ENCODE measurements at places on chromosomes 12 and 14.

GRCh38 chr12:26717757-26718156 is 115.2 kb downstream of the ITPR2 start:
- no peak for ATAC-seq

DNA sequence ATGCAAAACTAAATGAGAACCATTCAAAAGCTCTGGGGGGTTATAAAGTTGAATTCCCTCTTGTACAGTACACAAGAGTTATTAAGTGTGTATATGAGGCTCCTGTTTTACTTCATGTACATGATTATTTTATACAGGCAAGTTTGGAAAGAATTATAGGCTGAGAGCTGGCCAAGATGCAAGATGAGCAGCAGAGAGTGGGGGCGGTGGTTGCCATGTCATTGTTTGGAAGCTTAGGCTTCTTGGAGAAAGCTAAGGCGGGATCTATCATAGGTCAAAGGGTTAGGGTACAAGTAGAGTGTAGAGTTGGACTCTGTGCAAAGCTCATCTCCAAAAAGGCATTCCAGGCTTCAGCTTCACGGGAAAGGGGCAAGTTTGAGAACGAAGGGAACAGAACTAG is 297.1 kb upstream of the TBX3 start:
- ATAC-seq: no peak

DNA sequence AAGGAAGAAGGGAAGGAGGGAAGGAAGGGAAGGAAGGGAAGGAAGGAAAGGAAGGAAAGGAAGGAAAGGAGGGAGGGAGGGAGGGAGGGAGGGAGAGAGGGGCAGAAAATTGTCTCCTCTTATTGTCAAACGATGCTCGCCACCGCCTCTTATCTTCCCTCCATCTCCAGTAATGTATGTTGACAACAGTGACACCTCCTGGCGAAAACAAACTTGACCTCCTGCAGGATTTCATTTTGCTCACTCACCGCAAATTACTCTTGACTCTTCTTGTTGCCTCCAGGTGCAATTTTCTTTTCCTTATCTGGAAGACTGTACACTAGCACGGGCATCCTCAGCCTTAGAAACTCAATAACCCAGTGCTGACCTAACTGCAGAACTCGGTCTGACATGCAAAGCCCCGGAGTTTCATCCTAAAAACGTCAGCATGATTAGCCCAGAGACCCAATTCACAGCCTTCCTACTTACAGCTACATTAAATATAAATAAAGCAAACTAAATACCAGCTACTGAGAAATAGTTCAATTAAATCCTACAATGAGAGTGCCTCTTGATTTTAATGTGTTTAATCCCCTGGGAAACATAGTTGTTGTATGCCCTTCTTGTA is 512.4 kb upstream of the TMPO start:
- ATAC-seq: no peak

DNA sequence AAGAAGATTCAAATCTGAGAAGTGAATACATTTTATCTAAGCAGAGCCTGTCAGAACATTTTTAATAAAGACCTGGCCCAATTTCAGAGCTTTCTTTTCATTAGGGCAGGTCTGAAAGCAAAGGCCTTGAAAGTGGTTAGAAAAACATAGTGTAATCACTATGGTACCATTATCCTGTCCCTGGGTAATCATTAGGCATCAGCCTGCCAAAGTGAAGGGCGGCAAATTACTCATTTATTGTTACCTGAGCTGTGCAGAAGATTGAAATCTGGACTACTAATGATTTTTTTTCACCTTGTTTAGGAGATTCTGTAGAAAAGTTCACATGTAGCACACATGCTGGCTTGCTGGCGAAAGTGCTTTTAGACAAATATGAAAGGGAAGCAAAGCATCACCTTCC is 92.6 kb upstream of the PRKD1 start:
- ATAC-seq: no peak

DNA sequence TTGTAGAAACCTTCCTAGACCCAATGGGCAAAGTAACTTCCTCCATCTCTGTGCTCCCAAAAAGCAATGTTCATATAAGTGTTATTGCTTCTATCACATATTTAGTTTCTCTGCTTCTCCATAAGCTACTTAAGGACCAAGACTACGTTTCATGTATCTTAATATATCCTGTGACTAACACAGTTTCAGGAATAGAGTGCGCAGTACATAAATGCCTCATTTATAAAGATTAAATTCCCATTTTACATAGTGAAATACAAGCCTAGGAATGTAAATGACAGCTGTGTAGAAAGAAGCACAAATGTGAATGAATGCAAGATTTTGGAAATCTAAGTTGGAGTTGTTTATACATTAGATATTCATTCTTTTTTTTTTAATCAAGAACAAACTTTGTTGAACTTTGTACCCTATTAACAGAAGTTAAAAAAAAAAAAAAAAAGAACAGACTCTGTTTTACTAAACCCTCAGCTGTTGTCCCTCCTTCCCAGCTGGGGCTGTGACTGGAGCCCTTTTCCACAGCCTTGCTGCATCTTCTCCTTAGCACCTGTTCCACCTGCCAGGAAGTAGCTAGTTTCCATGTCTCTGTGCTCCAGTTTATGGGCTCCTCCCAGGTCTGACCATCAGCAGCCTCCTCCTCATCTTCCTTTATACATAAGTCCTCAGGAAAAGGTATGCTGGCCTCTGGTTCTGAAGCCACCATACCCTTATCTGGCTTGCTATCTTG is 7.0 kb upstream of the METTL17 start:
- ATAC-seq: no peak

- no peak for ATAC-seq
Observed at GRCh38 chr12:122140467-122141257, 33.4 kb downstream of the IL31 start.

DNA sequence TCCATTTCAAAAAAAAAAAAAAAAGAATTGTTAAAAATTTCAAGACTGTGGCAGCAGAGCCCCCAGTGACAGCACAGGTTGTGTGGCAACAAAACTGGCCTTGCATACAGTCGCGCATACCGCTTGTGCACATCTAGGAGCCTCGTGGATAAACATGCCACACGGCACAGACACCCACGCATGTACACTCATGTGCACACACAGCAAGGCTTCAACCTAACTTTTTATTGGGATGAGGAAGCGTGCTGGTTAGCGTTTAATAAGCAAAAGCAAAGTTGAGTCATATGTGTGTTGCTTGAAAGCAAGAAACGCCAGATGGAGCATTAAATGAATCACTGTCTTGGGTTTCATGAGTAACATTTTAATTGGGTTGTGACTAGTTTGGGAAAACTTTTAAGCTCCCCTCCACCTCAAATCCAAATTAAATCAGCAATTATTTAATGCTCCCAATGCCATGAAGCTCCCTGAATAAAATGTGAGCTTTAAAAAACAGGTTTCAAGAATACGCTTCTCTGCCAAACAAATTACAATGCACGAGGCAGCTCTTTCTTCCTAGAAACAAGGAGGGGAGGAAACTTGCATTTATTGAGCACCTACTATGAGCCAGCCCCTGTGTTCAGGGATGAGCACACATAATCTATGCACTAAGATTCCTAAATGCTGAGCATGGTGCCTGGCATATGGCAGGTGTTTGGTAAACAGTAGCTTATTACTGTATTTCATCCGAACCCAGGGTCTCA is 35.7 kb upstream of the EML1 start:
- peak; percentile 64 for ATAC-seq

DNA sequence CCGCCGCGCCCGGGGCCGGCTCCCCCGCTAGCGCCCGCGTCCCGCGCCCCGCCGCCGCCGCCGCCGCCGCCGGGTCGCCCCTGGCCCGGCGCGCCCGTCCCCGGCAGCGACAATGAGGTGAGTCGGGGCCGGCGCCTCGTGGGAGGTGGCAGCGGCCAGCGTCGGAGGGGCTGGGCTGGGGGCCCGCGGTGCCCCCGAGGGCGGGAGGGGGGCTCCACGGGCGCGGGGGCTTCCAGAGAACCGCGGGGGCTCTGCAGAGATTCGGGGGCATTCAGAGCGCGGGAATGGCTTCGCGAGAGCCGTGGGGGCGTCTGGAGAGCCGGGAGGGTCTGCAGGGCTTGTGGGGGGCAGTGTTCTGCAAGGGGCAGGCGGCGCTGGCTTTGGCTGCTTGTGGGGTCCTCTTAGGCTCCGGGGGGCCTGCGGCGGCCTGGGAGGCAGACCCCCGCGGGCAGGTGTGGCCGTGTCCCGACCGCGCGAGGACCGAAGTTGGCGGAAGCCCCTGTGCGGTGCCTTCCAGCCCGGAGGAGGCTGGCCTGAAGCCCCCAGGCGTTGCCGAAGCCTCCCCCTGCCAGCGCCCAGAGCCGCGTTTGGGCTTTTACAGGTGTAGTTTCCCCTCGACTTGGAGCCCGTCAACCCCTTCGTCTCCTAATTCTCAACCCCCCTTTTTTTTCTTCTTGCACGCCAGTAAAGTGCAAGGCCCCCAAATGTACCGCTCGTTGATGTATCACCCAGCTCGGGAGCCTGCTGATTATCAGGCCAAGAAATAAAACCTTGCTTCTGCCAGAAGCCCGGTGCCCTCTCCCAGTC is 93.1 kb upstream of the EVL start:
- ATAC-seq: peak; percentile 47

- ATAC-seq: no peak
Observed at GRCh38 chr12:116210131-116210530, 67.4 kb downstream of the MED13L start.

DNA sequence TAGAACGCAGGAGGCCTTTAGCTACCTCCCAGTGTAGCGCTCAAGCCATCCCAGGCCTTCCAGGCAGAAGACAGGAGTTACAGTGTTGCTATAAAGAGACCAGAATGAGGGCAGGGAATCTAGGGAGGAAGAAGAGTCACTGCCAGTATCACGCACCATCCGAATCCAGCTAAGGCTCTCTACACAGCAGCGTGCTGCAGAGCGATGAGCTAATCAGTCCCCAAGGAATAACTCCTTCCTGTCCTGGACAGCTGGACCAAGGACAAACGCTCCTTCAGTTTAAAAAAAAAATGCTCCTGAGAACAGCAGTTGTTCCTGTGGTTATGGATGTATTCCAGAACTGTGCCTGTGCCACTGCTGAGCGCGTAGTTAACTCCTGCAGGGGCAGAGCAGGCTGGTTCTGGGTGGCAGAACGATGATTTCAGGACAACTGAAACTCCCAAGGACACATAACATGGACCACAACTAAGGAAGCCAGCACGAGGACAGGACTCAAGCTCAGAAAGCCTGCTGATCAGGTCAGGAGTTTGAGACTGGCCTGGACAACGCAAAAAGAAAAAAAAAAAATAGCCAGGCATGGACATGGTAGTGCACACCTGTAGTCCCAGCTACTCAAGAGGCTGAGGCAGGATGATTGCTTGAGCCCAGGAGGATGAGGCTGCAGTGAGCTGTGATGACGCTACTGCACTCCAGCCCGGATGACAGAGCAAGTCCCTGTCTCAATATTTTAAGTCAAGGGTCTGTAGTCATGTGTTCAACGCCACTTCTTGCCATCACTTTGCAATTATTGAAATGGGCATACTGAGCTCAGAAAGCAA is 2.6 kb downstream of the IFFO1 start:
- ATAC-seq: no peak

- ATAC-seq: no peak
Observed at GRCh38 chr14:60002819-60003492, 83.0 kb downstream of the LRRC9 start.

- no peak for ATAC-seq
Observed at GRCh38 chr14:104131968-104132732, 6.2 kb upstream of the KIF26A start.

GRCh38 chr14:72851635-72852034 is 42.3 kb downstream of the DPF3 start:
- ATAC-seq: no peak

GRCh38 chr12:99121546-99121945 is 476.5 kb downstream of the APAF1 start:
- ATAC-seq: no peak

GRCh38 chr12:22204391-22204790 is 130.1 kb downstream of the ST8SIA1 start:
- no peak for ATAC-seq

DNA sequence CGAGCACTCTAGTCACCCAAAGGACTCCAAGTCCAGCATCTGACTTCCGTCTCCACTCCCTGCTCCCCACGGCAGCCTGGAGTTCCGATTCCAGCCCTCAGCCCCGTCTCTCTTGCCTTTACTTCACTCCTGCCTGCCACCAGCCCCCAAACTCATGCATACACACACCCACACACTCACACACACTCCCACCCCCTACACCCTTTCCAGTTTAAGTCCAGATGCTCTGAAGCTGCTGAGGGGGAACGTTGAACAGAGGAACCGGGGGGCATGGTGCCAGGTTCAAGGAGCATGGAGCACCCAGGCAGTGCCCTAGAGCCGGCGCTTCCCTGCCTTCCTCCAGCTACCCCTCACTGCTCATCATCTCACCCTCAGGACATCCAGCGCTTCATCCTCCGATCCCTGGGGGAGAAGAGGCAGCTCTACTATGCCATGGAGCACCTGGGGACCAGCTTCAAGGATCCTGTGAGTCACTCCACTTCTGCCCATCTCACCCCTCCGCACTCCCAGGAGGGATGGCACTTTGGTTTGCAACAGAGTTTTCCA is 3.3 kb downstream of the P3H3 start:
- no peak for ATAC-seq

GRCh38 chr12:70271025-70271424 is 27.8 kb downstream of the CNOT2 start:
- ATAC-seq: no peak

DNA sequence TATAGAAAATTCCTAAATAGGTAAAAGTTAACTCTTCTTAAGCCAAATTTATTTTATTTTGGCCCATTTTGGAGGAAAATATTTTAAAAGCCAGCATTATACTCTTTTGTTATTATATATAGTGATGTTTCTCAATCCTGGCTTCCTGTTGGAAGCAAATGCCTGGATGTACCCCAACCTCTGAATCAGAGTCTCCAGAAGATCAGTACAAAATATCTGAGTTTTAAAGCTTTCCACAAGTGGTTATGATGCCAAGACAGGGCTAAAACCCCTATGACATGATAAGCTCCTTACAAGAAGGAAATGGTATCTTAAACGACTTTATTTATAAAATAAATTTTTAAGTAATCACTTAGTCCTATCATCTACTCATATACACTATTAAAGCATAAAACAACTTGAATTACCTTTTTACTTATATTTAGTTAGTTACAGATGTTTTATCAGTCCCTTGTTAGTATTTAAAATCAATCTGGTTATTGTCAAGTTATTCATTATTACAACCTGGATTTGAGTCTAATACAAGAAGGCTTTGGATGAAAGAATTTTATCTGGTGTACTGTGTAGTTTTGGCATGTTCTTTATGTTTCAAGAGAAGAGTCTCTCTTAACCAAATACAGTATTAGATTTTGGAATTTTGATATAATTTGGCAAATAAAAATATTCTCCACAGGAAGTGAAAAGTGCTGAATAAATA is 238.1 kb downstream of the SLC2A13 start:
- no peak for ATAC-seq
